ENCODE measurements at places on chromosomes 1 and 21.
A peak's percentile ranks its signal among the peaks of the same experiment; 100 is the strongest.

GRCh38 chr1:27572019-27572678 lies 31.8 kb downstream of the AHDC1 start:
- no peak for DNase-seq
- no peak overlapping the region for H3K4me3 ChIP-seq
- H3K4me1 ChIP-seq: peaks cover 20% of the 10 kb centered on the region
- H3K36me3 ChIP-seq: no peaks in the 10 kb centered on the region
- H3K27ac ChIP-seq: no peak overlapping the region

GRCh38 chr1:240314845-240315801 lies 223.4 kb downstream of the FMN2 start:
- H3K27ac ChIP-seq: no peak overlapping the region
- H3K36me3 ChIP-seq: no peaks in the 10 kb centered on the region
- no peak overlapping the region for H3K4me3 ChIP-seq

DNA sequence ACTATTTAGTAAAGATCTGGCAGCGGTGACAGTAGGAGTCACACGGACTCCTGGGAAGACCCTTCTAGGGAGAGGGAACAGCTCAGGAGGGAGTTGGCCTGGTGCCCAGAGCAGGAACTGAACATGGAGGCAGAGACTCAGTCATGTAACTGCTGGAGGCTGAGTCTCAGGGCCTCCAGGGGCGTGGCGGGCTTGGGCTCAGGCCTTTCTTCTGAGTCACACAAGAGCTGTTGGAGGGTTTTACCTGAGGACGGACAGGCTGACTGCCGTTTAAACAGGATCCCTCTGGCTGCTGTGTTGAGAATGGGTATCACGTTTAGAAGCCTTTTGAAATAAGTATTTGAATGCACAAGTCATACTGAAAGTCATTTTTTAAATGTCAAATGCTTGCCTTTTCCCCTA lies 7.2 kb upstream of the ETS2 start:
- DNase-seq: peak; percentile 57
- peaks cover 53% of the 10 kb centered on the region for H3K4me1 ChIP-seq
- peak overlapping the region; percentile 70 for H3K27ac ChIP-seq
- peaks cover 33% of the 10 kb centered on the region for H3K27me3 ChIP-seq
- H3K36me3 ChIP-seq: no peaks in the 10 kb centered on the region

GRCh38 chr21:39073717-39074116 lies 109.5 kb downstream of the PSMG1 start:
- peaks cover 24% of the 10 kb centered on the region for H3K27me3 ChIP-seq
- no peaks in the 10 kb centered on the region for H3K4me1 ChIP-seq
- H3K4me3 ChIP-seq: no peak overlapping the region
- no peaks in the 10 kb centered on the region for H3K36me3 ChIP-seq
